ENCODE measurements at places on chromosomes 2 and 18.

DNA sequence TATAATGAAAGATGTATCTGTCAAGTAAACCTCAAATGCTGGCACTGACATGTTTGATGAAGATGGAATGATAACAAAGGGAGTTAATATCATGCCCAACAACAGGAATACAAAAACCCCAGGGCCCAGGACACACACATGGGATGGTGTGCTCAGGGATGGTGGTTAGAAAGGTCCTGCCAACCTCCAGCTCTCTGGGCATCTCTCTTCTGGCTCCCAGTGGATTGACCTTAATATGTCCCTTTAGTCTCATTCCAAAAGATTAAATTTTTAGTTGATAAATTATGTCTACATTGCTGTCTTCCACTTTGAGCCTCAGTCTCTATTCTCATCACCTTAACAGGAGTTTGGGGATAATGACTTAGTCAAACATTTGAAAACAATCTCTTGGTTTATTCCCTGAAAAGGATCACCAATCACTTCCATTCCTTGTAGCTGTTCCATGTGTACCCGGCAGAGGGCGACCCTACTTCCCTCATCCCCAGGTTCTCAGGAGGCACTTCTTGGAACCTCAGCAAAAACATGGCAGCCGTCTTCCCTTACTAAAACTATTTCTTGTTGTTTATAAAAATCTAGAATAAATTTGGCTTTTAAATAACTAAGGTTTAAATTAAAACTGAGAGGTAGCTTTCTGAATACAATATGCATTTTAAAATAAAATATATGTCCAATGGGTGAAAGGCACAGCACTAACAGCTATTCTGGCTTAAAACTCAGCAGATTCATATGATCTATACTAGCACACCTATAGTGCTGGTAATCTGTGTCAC, 29.6 kb downstream of the MCEE start:
- peak; percentile 72 for DNase-seq

- no peak for DNase-seq
Measured at GRCh38 chr2:164993287-164994016, 38.1 kb upstream of the SLC38A11 start.

DNA sequence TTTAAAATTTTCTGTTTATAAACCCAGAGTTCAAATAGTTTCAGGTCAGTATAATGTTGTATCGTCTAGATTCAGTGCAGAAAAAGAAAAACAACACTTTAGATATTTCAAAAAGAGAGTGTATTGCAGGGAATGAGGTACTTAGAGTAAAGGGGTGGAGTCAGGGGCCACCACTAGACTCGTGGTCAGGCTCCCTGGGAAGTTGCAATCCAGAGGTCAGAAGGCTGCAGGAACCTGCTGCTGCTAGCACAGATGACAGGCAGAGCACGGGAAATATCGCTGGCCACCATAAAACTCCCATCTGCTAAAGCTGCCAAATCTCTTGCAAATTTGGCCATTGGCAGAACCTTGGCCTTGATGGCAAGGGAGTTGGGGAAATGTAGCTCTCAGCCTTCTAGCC, 64.6 kb downstream of the THNSL2 start:
- no peak for DNase-seq

- DNase-seq = no peak
Measured at GRCh38 chr2:199738727-199739412, 112.1 kb downstream of the FTCDNL1 start.

DNA sequence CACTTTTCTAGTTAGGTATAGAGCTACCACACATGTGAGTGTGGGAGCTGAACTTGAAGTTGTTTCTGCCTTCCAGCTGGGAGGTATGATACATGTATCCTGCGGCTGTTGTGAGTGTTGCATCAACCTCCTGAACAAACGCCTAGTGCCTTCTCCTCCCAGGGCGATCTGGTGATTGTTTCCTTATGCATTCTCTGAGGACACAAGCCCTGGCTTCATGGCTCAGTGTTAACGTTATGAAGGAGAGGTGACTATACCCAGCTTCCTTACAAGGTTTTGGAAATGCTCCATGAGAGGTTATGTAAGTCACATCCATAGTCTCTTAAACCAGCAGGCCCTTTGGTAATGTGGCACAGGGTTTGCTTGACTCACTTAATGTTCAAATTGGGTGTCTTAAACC, 64.9 kb downstream of the SPRED2 start:
- no peak for DNase-seq

DNA sequence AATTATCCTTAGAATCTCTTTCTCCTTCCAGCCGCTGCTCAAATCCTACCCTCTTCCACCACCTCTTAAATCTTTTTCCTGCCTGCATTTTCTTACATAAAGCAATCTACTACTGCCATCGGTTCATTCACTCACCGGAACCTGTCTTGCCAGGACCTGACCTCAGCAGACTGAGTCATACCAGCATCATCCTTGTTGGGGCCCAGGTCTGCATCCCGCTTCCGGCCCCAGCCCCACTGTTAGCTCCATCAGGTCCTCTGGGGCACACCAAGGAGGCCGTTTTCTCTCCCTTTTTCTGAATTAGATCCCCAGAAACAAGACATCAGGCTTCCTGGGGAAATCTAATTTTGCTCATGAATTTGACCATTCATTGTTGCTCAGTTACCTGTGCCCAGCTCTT, 42.7 kb upstream of the TGFA start:
- DNase-seq = no peak

- DNase-seq = no peak
Measured at GRCh38 chr2:129604560-129604959, 374.9 kb upstream of the RAB6C start.

- DNase-seq = no peak
Measured at GRCh38 chr2:144461308-144461766, 58.6 kb downstream of the ZEB2 start.
